CD8-positive, alpha-beta T cell (primary cell): ENCODE measurements at places on chromosomes 4 and X.

DNA sequence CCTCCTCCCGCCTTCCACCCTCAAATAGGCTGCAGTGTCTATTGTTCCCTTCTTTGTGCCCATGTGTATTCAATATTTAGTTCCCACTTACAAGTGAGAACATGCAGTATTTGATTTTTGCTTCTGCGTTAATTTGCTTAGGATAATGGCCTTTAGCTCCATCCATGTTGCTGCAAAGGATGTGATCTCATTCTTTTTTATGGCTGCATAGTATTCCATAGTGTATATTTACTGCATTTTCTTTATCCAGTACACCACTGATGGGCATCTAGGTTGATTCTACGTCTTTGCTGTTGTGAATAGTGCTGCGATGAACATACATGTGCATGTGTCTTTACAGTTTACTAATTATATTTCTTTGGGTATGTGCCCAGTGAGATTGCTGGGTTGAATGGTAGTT is 51.6 kb upstream of the TMPRSS11B start:
- DNase-seq: no peak

GRCh38 chrX:29470030-29470429 is 745.3 kb upstream of the MAGEB2 start:
- no peak for DNase-seq

GRCh38 chrX:108167211-108167872 is 75.8 kb downstream of the ATG4A start:
- DNase-seq: no peak

- peak; percentile 82 for DNase-seq
Observed at GRCh38 chr4:972651-973424, 531 bp downstream of the DGKQ start.

GRCh38 chr4:162475246-162475645 is 311.4 kb upstream of the FSTL5 start:
- no peak for DNase-seq

- no peak for DNase-seq
Observed at GRCh38 chr4:531076-531475, 32.1 kb downstream of the PIGG start.

DNA sequence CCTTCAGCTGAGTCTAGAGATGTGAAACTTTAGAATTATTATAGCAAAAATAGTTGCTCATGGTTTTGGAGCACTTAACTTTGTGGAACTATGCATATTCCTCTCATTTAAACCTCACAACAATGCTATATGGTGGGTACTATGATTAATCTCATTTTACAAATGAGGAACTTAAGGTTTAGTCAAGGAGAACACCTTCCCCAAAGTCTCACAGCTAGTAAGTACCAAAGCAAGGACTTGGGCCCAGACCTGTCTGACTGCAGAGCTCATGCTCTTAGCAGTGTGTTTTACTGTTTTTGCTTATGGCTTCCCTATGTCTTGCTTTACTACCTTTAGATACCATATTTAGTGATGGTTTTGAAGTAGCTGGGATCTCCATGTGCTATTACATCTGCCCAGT is 5.1 kb downstream of the UBE2A start:
- DNase-seq: no peak

DNA sequence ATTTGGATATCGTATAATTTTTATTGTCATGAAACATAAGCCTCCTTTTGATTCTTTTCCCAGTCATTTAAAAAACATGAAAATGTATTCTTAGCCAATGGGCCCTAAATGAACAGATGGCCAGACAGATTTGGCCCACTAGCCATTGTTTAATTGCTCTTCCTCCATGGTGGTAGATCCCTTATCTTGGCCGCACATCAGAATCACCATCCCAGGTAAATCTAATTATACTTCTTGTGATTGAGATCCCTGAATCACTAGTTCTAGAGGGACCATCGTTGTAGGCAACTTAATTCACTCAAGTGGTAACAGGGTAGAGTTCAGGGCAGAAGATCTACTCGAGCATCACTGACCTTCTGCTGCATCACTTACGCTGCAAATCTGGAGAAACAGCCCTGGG is 24.1 kb upstream of the VCX3A start:
- DNase-seq: no peak

GRCh38 chr4:126568652-126569570 is 1063.8 kb upstream of the INTU start:
- no peak for DNase-seq
